Esophagus squamous epithelium (tissue), 5 donors: ENCODE measurements at places on chromosomes 1 and 21.

DNA sequence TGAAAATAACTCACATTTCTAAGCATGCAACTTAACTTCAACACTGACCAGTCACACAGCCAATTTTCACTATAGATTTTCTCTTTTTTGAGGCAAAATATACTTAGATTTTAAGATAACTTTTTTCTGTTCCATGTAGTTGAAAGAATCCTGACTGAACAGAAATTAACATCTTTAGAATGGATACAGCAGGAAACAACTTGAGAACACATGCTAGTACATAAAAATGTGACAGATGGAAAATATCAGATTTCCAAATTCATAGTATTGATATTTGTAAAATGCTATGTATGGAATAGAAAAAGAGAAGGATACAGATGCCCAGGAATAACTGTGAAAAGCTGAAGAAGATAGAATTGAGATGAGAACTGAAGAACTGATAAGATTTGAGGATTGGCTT, 1270.6 kb downstream of the KCNT2 start:
- no peak for DNase-seq

DNA sequence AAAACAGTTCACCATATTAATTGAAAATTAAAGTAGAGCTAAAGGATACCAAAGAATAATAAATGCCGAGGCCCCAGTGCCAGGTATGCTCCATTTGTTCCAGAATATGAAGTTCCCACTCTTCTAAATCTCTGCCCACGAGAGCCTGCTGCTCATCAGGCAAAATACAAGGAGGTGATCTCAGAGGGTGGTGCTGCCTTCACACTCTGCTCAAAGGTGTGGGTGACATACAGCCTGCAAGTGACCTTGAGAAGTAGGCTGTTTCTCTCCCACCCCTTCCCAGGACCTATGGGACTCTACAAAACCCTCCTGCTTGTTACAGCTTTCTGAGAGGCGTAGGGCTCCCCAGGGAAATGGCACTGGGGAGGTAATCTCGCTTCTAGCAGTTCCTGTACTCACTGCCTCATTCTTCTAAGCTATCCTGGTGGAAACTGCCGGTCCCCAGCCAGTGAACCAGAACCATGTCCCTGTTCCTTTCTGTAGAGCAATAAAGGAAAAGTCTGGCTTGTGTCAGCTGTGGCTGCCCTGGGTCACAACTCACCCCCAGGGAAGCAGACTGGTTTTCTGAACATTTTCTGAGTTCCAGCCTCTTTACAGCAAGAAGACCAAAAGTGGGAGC, 26.9 kb upstream of the DPT start:
- DNase-seq: no peak

DNA sequence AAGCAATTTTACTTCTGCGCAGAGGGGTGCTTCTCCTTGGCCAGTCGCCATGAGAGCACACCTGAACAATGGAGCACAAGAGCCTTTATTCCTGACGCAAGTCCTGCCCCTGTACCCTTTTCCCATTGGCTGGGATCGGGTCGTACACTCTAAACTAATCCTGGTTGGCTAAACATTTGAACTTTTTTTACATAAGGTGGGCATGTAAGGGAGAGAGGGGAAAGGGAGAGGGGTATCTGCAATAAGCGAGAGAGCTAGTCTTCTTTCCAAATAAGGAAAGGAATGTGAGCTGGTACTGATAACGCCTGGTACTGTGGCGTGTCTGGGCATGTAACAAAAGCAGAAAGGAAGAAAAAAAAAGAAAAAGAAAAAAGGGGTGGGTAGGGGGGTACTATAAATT, 21.8 kb downstream of the MFSD2A start:
- no peak for DNase-seq

DNA sequence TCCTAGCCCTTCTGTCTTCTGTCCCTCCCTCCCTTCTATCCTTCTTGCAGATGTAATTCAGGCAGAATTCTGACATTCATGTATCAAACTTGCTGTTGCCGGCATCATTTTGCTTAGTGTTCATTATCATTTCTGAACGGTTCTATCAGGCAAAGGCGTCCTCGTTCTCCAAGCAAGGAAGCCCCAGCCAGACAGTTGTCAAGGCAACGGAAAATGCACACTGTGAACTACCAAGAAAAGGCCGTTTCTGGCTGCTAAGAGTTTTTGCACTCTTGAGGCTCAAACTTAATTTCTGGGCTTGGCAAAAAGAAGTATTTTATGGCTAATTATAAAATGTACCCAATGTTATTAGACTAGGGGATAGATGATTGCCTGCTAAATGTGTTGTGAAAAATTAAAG, 164.7 kb upstream of the KCNJ15 start:
- DNase-seq: no peak

DNA sequence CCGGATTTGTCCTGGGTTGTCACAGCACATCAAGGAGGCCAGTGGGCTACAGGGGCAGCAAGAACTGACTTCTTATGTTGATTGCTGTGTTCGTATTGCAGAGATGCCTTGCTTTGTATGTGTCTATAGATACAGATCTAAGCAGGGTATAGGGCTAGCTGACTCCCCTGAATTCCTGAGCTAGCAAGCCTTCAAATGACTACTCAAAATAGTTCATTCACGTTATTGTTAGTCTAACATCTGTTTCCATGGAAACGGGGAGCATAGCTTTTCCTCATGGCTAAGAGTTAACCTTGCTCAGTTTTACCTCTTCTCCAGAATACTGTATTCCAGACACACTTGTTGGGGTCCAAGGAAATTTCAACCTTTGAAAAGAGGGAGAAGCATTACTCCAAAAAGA, 24.1 kb downstream of the TRIM45 start:
- no peak for DNase-seq

DNA sequence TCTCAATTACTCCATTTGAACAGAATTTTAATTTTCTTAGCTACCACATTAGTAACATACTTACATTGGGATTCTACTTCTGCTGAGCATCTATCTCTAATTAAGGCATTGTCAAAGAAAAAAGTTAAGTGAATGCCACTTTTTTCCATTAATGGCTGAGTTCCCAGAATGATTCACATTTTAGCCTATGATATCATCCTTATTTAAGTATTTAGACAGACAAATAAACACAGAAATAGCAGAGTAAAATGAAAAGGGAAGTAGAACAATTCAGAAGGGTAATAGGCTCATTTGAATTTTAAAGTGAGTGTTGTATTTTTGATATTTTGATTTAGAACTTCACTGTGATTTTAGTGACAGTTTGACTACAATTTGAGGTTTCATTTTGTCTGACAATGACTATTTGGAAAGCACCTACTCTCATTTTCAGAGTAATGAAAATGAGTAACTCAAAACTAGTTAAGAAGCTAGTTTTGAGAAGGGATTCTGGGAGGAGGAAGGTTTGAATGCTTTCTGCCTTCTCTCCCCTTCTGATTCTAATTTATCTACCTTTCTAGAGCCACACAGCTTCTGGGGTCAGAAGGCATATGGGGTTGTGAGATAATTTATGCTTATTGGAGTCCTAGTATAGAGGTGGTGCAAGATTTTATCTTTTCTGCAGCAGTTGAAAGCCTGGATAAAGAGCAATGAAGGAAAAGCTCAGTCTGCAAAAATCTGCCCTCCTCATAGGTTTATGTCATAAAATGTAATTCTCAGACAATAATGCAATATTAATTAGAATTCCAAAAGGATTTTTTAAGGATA, 15.5 kb downstream of the LYPLAL1 start:
- no peak for DNase-seq

DNA sequence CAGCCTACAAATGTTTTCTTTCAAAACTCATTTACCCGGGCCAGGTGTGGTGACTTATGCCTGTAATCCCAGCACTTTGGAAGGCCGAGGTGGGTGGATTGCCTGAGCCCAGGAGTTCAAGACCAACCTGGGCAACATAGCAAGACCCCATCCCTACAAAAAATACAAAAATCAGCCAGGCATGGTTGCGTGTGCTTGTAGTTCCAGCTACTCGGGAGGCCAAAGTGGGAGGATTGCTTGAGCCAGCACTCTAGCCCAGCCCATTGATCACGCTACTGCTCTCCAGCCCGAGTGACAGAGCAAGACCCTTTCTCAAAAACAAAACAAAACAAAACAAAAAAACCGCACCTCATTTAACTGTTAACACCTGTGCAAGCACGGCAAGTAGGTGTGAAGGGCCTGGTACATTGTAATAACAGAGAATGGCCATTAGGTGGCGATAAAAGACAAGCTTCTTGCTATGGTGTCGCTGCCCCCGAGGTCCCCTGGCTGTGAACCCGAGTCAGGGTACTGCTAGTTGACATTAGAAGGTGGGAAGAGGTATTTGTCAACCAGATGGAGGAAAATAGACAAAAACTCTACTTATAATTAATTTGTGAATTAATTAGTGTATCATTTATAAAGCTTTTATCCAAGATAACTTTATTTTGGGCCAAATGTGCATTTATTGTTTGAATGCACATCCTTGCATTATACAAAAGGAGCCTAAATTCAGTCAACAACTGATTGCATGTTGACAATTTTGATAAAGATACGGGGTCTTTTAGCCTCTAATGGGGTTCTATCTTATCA, 66.5 kb downstream of the SH3BGR start:
- DNase-seq: no peak

DNA sequence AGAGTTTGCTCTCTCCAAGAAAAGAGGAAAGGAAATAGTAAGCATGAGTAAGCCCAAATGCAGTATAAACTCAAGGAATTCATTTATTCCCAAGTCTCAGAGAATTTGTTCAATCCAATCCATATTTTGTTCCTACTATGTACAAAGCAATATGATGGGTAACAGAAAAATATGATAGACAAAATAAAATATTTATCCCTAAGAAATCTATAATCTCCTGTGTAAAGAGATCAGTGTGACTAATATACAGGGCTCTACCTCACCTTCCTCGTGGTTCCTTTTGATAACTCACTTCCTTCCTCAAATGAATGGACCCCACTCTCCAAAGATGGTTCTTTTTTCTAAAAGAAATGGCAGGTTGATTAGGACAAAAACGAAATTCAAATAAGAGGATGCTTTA, 7.6 kb downstream of the CLSPN start:
- DNase-seq: no peak

DNA sequence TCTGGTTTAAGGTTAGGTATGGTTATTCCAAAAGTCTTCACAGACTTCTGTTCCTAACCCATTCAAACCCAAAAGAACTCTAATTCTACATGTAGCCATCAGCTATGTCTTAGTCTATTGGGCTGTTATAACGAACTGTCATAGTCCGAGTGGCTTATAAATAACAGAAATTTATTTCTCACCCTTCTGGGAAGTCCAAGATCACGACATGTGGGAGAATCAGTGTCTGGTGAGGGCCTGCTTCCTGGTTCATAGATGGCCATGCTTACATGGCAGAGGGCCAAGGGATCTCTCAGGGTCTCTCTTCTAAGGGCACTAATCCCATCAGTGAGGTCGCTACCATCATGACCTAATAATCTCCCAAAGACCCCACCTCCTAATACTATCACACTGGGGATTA, 103.0 kb upstream of the PPP2R5A start:
- no peak for DNase-seq

DNA sequence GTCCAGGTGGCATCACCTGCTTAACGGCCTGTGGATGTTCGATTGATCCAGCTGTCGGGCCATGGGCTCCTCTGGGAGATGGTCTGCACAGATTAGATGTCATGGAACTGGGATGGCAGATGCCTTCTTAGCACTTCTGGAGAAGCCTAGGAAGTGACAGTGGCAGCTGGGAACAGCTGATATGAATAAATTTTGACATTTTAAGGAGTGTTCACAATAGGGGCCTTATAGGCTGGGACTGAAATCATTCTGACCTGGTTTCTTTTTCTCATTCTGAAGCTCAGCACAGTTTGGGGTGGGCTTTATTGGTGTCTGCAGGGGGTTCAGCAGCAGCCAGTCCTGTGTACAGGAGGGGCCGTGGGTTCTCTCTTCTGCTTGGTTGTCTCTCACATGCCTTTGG, 175.3 kb downstream of the CACNA1E start:
- DNase-seq: no peak

- no peak for DNase-seq
These were observed 33.6 kb upstream of the F13B start for GRCh38 chr1:197100677-197101076.

GRCh38 chr1:207029701-207030521, 2.6 kb downstream of the C1orf116 start:
- DNase-seq: no peak

- no peak for DNase-seq
These were observed 142.5 kb downstream of the ZNF648 start for GRCh38 chr1:181918880-181919525.

GRCh38 chr1:197305925-197306324, 37.9 kb downstream of the CRB1 start:
- DNase-seq: no peak

DNA sequence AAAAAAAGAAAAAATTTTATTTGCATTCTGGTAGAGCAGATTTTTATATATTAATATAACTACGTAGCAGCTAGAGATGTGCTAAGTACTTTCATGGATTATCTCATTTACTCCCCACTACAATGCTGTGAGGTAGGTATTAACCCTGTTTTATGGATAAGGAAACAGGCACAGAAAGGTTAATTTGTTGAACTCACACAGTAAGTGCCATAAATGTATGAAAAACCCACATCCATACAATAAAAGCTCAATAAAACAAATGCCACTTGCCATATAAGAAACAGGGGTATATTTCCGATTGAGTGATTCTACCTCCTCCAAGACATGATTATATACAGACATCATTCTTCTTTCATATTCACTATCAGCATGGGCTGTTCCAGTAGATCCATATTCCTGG, 83.1 kb downstream of the INTS7 start:
- no peak for DNase-seq

DNA sequence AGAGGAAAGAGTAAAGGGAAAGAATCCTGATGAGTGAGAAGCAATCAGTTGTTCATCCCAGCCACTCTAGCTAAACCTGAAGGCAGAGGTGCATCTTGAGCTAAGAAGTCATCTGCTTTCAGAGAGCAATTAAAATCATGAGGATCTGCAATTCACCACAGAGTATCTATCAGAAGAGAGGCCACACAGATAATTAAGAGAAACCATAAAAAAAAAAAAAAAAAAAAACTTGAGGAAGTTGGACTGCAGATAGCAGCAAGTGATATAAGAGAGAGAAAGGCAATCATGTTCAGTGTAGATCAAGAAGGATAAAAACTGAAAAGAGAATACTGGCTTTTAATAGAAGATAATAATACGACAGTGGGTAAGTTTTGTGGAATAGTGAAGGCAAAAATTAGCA, 17.7 kb downstream of the FOXJ3 start:
- DNase-seq: no peak

DNA sequence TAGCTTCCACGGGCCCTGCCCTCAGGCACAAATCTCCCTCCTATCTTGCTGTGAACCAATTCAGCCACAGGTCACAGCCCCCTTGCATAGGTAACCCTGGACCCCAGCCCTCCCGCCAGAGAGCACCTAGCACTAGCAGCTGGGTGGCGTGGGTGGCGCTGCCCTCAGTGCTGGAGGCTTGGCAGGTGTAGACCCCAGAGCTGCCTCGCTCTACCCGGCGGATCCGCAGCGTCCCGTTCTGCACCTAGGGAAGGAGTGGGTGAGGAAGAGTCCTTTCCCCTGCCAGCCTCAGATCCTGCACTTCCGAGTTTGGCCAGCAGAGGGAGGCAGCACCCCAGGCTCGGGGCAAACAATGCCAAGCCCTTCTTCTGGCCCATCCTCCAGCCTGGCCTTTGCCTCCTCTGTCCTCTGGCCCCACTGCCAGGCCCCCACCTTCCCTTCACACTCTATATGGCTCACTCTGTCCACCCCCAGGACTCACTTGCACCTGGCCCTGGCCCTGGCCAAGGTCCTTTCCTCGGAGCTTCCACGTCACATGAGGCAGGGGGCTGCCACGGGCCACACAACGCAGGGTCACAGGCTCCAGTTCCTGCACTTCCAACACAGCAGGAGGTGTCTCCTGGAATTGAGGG, 9.0 kb downstream of the IGSF9 start:
- DNase-seq: no peak
